ENCODE measurements at places on chromosomes 1 and 21.

DNA sequence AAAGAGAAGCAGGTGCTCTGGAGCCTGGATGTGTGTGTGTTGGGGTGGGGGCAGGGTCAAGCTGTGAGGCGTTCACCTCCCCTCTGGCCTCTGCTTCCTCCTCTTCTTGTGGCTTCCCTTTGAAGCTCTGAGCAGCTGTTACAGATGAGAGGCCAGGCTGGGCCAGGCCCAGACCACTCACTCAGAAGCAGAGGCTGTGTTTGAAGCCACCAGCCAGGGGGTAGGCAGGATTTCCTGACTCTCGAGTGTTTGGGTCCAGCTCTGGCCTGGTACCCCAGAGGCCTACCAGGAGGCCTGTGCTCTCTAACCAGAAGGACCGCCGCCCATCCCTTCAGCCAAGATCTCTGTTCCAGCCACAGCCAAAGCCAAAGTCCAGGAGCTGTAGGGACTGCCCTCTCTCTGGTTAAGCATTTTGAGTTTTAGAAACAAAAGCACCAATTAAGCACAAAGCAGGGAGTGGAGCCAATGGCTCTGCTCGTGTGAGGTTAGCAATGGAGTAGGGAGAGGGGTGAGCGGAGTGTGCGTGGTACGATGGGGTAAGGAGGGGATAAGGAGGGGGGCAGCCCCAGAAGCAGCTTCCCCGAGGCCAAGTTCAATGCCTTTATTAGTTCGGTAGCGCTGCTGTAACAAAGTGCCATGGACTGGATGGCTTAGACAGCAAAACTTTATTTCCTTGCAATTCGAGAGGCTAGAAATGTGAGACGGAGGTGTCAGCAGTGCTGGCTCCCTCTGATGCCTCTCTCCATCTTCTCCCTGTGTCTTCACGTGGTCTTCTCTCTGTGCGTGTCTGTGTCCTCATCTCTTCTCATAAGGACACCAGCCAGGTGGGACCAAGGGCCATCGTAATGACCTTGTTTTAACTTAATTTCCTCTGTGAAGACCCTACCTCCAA lies 20.5 kb downstream of the RCSD1 start:
- DNase-seq = peak; percentile 33

GRCh38 chr1:6392809-6393399 lies 663 bp downstream of the ACOT7 start:
- no peak for DNase-seq

DNA sequence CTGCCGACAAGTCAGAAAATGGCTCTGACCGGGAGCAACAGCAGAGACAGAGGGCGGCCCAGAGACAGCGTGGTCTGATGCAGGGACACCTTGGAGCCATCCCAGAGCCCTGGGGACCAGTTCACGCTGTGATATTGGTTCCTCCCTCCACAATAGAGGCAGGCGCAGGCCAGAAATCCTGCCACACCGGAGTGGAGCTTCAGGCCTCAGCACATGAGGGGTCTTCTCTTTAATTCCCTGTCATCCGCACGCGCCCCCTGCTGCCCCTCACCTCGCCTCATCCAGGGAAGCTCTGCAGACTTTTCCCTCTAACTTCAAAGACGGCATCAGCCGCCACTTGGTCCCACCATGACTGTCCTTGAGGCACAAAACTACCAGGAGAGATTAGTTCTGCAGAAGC lies 75.5 kb upstream of the ANGPTL1 start:
- DNase-seq = no peak

DNA sequence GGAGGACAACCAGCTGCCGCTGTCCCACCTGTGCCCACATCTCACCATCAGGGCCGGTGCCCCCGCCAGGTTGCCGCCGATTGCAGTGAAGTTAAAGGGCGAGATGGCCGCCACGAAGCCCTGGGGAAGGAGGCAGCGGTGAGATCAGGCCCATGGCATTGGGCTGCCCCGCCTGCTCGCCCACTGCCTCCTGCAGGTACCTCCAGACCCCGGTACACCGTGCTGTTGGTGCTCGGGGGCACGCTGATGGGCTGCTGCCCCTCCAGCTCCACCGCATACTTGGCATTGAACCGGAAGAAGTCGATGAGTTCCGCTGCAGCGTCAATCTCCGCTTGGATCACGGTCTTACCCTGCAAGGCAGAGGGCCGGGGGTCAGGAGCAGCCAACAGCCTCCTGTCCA lies 19.3 kb downstream of the ALDH4A1 start:
- no peak for DNase-seq

DNA sequence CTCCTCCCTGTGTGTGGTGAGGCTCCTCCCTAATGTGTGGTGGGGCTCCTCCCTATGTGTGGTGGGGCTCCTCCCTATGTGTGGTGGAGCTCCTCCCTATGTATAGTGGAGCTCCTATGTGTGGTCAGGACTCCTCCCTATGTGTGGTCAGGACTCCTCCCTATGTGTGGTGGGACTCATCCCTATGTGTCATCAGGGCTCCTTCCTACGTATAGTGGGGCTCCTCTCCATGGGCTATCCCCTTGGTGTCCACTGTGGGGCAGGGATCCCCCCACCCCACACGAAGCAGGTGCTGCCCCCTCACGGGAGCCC lies 29.6 kb downstream of the PRSS38 start:
- no peak for DNase-seq

GRCh38 chr1:150268340-150268704 lies 494 bp downstream of the APH1A start:
- DNase-seq = peak; percentile 59

- no peak for DNase-seq
Observed at GRCh38 chr1:186291271-186291670, 83.8 kb downstream of the TPR start.
